Cortex of kidney (tissue), 1 donor: ENCODE measurements at places on chromosomes 4 and X.

DNA sequence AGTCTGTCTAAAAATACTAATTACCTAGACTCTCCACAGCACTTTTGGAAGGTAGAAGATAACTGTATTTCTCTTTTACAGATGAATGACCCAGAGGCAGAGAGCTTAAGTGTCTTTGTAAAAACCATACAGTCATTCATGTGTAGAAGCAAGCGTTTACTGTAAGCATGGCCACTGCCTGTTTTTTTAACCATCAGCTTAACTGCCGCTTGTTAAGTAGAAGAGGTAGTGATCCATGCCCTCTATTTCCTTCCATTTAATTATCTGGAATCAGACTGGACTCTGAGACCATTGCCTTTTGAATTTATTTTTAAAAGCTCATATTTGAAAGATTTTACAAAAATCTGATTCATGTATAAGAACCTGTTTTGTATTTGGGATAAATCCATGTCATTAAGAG, 111.2 kb upstream of the TECRL start:
- DNase-seq: no peak

DNA sequence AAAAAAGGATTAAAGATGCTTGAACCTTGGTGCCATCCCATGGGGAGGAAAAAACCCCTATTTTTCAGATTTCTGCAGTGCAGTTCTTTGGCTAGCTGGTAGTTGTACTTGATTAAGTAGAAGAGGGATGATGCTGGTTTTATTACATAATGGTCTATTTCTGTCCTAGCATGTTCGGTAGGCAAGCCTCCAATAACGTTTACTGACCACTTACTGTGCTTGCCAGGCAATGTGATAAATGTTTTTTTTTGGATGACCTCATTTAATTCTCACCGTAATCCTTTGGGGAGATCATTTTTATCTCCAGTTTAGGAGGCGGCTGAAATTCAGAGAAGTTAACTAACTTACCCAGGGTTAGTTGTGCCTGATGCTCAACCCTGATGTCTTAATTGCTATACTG, 92.1 kb upstream of the RPA4 start:
- no peak for DNase-seq

GRCh38 chrX:48058621-48059295, 12.7 kb downstream of the ZNF630 start:
- DNase-seq: no peak

- DNase-seq: no peak
These were observed 373.1 kb downstream of the STPG2 start for GRCh38 chr4:97770222-97770621.

DNA sequence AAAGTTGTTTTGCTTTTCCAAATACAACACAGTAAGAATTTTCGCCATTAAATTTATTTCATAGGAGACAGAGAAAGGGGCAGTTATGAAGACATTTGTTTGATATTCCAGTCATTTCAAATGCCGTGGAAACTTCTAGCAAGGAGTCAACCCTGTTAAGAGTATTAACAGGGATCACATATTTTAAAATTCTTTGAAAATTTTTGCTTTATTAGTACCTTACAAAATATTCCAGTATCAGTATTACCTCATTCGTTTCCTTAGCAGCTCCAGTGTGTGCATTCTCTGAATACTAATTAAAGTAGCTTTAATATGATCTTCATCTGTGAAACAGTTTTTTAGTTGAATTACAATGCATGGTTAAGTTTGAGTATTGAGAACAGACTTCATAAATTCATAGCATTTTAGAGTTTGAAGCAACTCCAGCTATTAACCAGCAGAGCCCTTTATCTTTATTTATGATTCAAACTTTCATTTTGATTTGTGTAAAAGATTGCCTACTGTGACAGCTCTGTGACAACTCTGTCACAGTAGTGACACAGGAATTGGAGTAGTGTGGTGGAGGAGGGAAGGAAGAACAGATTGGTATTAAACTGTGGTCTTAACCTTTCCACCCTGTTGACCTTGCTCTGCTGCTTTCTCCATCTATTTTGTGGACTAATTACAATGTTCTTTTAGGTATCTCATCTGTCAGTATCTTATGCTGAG, 86.3 kb downstream of the PDLIM5 start:
- DNase-seq: no peak

DNA sequence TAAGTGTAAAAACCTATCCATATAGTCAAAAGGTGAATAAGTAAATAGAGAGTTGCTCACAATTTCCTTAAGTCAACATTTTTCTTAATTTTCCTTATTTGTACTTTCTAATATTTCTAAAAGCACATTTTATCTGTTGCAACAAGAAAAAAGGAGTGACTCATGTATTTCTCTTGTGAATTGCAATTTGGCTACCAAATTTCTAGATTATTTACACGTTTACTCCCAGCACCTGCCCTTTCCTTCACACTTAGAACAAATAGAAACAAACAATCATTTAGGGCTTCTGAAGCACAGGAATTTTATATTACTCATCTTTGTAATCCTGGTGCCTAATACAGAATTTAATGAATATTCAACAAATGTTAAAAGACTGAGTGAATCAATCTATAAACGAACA, 22.2 kb downstream of the BTC start:
- DNase-seq: no peak

- DNase-seq: no peak
These were observed 1.1 kb downstream of the DCK start for GRCh38 chr4:70994387-70995099.

DNA sequence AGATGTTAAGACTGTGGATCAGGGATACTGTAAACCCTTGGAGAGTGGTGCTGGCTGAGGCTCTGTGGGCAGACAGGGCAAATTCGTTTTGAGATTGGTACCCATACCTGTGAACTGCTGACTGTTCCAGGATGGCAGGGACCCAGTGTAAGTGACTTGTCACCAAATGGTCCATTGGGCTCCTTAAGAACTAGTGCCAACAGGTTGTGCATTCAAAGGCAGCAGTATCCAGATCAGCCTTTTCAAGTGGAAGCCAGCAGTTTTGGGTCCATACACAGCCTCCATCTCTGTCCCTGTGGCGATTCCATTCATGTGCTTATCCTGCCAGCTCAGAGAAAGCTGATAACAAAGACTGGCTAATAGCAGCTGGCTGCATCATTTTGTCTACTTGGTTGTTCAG, 84.0 kb upstream of the SCOC start:
- no peak for DNase-seq

GRCh38 chrX:141662781-141663180, 35.8 kb downstream of the SPANXD start:
- no peak for DNase-seq

GRCh38 chr4:53929955-53930798, 134.2 kb downstream of the CHIC2 start:
- DNase-seq: no peak

DNA sequence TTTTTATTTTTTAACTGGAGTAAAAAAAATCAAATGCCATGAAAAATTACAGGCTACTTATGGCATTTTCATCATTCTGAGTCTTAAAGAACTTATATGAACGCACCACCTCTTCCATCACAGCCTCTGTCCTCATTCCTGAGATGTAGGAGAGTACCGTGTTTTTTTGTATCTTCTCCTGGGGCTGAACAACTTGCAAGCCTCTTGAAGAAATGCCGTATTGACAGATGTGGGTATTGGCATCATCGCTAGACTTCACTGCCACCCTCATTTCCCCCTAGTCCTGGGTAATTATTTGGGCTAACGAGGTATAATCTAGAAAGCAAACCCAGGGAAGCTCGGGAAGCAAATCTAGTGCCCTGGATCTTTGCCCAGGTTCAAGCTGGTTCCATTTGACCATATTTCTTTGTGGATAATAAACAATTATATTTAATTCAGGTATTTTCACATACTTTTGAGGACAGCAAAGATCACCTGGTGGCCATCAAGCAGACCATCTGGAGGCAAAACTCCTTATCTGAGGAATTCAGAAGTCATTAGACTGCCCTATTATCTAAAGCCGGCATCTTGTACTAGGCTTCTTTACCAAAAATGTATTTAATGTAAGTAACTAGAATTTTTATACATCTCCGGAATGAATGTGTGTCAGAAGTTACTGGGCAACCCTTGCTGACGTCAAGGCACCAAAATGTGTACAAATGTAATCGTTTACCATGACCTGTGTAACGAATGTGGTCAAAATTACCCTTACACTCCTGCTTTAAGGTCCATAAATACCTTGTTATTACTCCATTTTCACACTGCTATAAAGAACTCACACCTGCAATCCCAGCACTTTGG, 55.9 kb upstream of the WDR19 start:
- no peak for DNase-seq

DNA sequence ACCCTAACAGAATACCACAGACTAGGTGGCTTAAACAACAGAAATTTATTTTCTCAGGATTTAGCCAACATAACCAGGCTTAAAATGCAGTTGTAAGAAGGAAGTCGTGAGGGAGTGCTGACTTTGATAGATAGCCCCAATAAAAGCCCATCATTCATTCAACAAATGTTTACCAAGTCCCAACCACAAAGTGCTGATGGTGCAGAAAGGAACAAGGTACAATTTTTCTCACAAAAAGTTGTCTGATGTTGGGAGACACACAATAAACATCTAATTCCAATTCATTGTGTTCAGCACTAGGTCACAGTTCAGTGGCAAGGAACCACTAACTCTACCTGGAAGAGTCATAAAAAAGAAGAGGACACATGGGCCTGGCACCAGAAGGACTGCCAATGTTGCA, 42.2 kb downstream of the AKAP4 start:
- no peak for DNase-seq

DNA sequence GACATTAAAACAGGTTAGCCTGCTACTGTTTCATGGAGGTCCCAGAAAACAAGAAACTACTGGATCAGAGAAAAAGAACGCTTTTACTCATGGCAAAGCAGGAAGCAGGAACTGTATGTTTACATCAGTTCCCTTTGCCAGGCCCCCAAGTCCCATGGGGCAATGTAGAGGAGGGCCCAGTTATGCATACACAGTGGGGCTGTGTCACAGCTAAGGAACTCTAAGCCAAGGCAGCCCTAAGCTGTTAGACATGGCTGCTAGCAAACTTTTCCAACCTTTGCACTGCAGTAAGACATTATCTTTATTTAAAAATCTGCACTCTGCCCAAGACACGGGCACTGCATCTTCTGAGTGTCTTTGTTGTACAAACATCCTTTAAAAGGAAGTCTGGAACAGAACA, 975.8 kb downstream of the C4orf33 start:
- no peak for DNase-seq

- DNase-seq: no peak
These were observed 3.5 kb upstream of the SAP30 start for GRCh38 chr4:173367285-173367684.

- no peak for DNase-seq
These were observed 9.5 kb downstream of the RBPJ start for GRCh38 chr4:26330186-26330787.

GRCh38 chr4:177367336-177367735, 57.7 kb downstream of the NEIL3 start:
- DNase-seq: no peak

- DNase-seq: no peak
These were observed 35.9 kb downstream of the NAP1L5 start for GRCh38 chr4:88661739-88662138.

DNA sequence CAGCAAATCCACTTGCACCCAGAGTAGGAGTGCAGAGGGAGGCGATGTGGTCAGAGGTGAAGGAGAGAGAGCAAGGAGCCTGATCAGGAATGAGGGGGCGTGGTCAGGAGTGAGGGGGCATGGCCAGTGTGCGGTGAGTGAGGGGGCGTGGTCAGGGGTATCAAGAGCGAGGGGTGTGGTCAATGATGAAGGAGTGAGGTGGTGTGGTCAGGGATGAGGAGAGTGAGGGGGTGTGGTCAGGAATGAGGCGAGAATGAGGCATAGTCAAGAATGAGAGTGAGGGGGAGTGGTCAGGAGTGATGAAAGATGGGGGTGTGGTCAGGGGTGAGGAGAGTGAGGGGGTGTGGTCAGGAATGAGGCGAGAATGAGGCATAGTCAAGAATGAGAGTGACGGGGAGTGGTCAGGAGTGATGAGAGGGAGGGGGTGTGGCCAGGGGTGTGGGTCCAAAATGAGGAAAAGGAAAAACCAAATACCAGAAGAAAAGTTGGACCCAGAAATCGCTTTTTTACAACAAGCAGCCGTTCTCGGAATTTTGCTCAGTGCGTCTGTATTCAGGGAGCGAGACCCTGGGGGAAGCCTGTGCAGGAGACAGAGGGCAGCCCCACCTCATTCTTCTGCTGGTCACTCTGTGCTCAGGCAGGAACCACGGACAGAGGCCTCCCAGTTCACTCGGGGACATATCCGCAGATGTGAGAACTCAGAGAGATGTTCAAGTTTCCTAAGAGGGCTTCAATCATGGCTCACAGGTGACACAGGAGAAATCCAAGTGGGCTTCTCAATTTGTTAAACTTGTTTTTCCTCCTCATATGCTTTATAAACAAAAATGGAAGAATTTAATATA, 47.5 kb downstream of the MAGEA1 start:
- DNase-seq: no peak

GRCh38 chrX:42616981-42617380, 161.0 kb downstream of the PPP1R2C start:
- no peak for DNase-seq

GRCh38 chr4:18980516-18981233, 959.1 kb upstream of the LCORL start:
- no peak for DNase-seq

DNA sequence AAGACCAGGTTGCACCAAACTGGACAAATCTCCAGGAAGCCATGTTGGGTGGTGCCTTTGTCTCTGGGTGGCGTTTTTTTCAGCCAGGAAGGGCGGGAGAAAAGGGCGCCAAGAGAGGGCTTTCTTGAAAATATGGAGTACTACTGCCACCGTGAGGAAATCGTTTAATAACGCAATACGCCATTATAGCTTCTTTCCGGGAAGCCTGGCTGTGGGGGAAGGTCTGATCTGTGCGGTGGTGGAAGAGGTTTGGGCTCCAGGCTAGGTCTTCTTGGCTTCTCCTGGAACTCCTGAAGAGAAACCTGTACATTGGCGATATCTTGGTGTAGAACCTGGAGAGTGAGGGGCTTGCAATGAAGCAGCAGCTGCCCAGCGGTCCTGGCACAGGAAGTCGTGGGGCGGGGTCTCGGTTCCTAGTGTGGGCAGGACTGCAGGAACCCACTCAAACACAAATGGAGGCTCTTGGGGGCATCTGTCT, 202.7 kb downstream of the OR13H1 start:
- DNase-seq: no peak

GRCh38 chrX:131944936-131945902, 77.9 kb upstream of the STK26 start:
- DNase-seq: no peak
